ENCODE measurements at places on chromosomes 2 and 18.

GRCh38 chr2:7530001-7530400, 612.8 kb downstream of the RNF144A start:
- DNase-seq: no peak
- H3K4me3 ChIP-seq: no peak overlapping the region
- H3K36me3 ChIP-seq: no peaks in the 10 kb centered on the region
- H3K4me1 ChIP-seq: no peaks in the 10 kb centered on the region

- no peak overlapping the region for H3K4me3 ChIP-seq
- H3K27me3 ChIP-seq: no peaks in the 10 kb centered on the region
- H3K36me3 ChIP-seq: no peaks in the 10 kb centered on the region
- peak overlapping the region; percentile 89 for H3K27ac ChIP-seq
- DNase-seq: no peak
Measured at GRCh38 chr2:207505171-207505570, 24.6 kb upstream of the CREB1 start.

GRCh38 chr2:195694553-195694952, 37.5 kb downstream of the SLC39A10 start:
- H3K27me3 ChIP-seq: no peaks in the 10 kb centered on the region
- H3K36me3 ChIP-seq: 0 out of 2 replicates have a peak, but pooled peaks cover 3% of the 10 kb centered on the region
- DNase-seq: no peak
- H3K4me1 ChIP-seq: no peaks in the 10 kb centered on the region
- H3K4me3 ChIP-seq: no peak overlapping the region

DNA sequence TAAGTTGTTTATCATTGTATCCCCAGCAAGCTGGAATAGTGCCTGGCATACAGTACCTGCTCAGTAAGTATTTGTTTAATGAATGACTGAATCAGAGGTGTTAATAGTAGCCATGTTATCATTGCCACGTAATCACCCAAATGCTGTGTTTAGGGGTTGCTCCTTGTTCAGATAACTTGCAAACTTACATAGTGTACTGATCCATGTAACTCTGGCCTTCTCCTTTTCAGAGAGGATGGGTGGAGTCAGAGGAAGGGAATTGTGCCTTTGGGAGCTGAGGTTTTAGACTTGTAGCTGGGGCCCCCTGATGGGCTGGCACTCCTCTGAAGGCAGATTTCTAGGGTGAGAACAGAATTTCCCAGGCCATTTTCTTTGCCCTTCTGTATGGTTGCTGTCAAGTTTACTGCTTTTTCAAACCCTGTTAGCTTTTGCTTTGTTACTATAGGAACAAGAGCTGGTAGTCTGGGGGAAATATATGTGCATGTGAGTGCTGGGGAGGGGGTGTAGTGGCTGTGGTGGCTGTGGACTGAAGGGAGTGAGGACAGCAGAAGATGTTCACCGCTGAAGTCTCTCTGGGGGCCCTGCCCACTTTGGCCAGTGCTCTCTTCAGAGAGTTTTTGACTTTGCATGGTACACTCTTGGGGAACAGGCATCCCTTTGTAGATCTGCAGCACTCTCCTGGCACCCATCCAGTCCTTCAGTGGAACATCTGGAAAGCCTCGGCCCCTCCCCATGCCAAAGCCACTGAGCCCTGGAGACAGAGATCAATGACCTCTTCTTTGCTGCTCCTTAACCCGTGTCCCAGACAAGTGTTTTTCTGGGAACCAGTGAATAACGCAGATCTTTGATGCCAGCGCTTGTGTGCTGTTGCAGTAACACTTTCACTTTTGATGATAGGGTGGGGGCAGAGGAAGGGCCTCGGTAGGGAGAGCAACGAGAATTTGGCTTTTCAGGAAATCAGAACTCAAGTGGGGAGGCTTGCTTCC, 209.0 kb downstream of the PRKCE start:
- DNase-seq: no peak
- H3K27me3 ChIP-seq: no peaks in the 10 kb centered on the region
- H3K36me3 ChIP-seq: no peaks in the 10 kb centered on the region
- no peak overlapping the region for H3K27ac ChIP-seq
- H3K4me1 ChIP-seq: no peaks in the 10 kb centered on the region

DNA sequence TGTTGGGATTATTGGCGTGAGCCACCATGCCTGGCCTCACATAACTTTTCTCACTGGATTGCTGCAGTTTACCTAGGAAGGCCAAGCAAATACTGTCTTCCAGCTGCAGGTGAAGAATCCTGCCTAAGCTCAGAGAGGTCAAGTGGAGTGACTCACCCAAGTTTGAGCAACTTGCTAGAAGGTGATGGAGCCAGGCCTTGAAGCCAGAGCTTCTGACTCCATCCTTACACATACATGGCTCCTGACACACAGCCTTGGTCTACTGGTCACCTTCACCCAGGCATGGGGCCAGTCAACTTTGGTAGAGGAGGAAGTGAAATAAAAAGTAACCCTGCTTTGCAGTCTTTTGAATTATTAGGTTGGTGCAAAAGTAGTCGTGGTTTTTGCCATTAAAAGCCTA, 93.5 kb downstream of the VWA3B start:
- no peaks in the 10 kb centered on the region for H3K27me3 ChIP-seq
- H3K4me1 ChIP-seq: peaks cover 10% of the 10 kb centered on the region
- no peaks in the 10 kb centered on the region for H3K36me3 ChIP-seq
- no peak for DNase-seq
- H3K27ac ChIP-seq: no peak overlapping the region

DNA sequence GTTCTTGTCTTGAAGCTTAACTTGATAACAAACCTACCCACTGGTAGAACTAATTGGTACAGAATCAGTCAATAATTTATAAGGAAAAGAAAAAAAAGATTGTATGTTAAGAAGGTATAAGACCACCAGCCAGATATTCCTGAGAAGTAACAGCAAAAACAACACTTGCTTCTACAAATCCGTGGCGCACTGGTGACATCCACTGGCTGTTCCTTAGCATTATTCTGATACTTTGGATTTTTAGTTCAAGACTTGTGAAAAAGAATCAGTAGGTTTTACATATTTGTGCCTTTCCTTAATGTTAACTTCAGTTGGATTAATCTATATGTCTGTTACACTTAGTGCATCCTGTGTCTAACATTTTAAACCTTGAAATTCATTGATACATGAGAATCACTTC, 141.8 kb downstream of the GRB14 start:
- no peaks in the 10 kb centered on the region for H3K27me3 ChIP-seq
- no peaks in the 10 kb centered on the region for H3K4me1 ChIP-seq
- no peak for DNase-seq
- H3K27ac ChIP-seq: no peak overlapping the region

- DNase-seq: no peak
- H3K27ac ChIP-seq: peak overlapping the region; percentile 57
- peaks cover 4% of the 10 kb centered on the region for H3K36me3 ChIP-seq
Measured at GRCh38 chr2:63051042-63051794, 588 bp downstream of the OTX1 start.

DNA sequence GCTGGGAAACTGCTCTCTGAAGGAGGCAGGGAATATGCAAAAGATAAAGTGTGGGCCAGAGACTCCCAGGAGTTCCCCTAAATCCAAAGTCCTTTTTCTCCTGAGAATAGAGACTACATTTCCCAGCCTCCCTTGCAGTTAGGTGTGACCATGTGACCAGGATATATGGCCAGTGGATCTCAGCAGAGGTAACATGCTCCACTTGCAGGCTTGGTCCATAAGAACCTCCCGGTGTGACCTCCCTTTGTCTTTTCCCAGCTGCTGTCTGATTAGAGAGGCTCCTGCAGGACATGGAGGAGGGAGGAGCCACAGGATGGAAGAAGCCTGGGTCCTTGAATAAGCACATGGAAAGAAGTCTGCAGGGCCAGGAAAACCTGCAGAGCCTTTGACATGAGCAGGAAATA, 76.2 kb downstream of the TGFA start:
- H3K4me3 ChIP-seq: no peak overlapping the region
- no peak overlapping the region for H3K27ac ChIP-seq
- H3K4me1 ChIP-seq: no peaks in the 10 kb centered on the region
- DNase-seq: no peak
- H3K36me3 ChIP-seq: peaks cover 33% of the 10 kb centered on the region

DNA sequence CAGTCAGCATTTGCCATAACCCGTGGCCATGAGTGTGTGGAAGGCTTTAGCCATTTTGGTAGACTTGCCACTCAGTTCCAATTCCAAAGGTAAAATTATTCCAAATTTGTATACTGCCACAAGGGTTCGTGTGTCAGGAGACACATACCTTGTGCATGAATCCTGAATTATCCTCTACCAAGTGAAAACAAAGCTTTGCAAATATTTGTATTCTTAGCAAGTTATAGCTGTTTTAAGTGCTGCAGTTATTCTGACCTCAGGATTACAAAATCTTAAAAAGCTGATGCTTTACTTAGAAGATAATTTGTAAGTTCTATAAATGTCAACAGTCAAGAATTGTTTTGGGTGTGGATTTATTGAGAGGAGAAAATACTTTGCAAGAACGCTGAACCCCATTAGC, 100.6 kb downstream of the ANTXR1 start:
- no peak overlapping the region for H3K27ac ChIP-seq
- H3K4me1 ChIP-seq: no peaks in the 10 kb centered on the region
- H3K36me3 ChIP-seq: peaks cover 13% of the 10 kb centered on the region
- H3K27me3 ChIP-seq: no peaks in the 10 kb centered on the region
- no peak overlapping the region for H3K4me3 ChIP-seq
- no peak for DNase-seq

- H3K27ac ChIP-seq: no peak overlapping the region
- no peak for DNase-seq
- H3K4me3 ChIP-seq: no peak overlapping the region
Measured at GRCh38 chr2:98569197-98569793, 39.0 kb downstream of the COA5 start.

DNA sequence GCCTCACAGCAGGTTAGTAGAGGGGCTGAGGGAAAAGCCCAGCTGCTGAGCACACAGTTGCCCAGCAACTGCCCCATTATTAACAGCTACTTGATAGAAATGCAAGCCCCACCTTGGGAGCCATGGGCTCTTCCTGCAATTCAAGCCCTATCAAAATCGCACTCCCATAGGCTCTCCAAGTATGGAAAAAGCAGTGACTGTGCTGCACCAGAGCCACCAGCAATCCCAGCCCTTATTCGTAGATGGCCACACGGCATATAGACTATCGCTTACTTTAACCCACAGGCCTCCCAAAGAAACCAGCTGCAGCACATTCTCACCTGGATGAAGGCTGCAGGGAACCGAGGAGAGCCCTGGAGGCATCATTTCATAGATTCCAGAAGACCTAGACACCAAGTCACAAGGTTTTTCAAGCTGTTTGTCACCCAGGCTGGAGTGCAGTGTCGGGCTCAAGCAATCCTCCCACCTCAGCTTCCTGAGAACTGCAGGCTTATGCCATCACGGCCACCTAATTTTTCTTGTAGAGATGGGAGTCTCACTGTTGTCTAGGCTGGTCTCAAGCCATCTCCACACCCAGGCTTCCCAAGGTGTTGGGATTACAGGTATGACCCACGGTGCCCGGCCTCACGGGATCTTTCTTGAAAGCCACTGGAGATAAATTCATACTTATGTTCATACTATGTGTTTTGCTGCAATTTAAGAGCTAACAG, 11.3 kb downstream of the NCL start:
- no peaks in the 10 kb centered on the region for H3K27me3 ChIP-seq
- no peak for DNase-seq
- H3K4me1 ChIP-seq: no peaks in the 10 kb centered on the region
- H3K27ac ChIP-seq: no peak overlapping the region
- no peak overlapping the region for H3K4me3 ChIP-seq
- peaks cover 56% of the 10 kb centered on the region for H3K36me3 ChIP-seq

GRCh38 chr18:41870191-41870590, 84.8 kb upstream of the PIK3C3 start:
- no peak overlapping the region for H3K4me3 ChIP-seq

- no peak overlapping the region for H3K4me3 ChIP-seq
- H3K4me1 ChIP-seq: no peaks in the 10 kb centered on the region
- no peaks in the 10 kb centered on the region for H3K36me3 ChIP-seq
- H3K27me3 ChIP-seq: no peaks in the 10 kb centered on the region
Measured at GRCh38 chr2:196338440-196338839, 167.1 kb upstream of the STK17B start.

DNA sequence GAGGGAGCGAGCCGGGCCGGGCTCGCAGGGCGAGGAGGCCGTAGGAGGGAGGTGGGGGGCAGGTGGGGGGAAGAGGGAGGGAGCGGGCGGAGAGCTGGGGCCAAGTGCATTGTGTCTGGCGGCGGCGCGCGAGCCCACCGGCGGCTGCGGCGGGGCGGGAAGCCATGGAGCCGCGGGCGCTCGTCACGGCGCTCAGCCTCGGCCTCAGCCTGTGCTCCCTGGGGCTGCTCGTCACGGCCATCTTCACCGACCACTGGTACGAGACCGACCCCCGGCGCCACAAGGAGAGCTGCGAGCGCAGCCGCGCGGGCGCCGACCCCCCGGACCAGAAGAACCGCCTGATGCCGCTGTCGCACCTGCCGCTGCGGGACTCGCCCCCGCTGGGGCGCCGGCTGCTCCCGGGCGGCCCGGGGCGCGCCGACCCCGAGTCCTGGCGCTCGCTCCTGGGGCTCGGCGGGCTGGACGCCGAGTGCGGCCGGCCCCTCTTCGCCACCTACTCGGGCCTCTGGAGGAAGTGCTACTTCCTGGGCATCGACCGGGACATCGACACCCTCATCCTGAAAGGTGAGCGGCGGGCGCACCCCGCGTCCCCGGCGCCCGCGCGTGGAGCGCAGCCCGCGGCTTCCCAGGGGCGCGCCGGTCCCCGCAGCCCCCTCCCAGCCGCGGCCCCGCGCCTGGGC, at the start of gene TMEM178A:
Gene TMEM178A (plus strand): TSS at position 107 of the 680 bp plus-strand sequence. CDS start 58 bp downstream, at position 165.
- H3K36me3 ChIP-seq: no peaks in the 10 kb centered on the region
- no peak within 1 kb of the TSS for H3K27ac ChIP-seq
- no peaks in the 10 kb centered on the region for H3K4me1 ChIP-seq
- no peak for DNase-seq
- H3K4me3 ChIP-seq: peak within 1 kb of the TSS; percentile 36

GRCh38 chr2:12432985-12433625, 283.6 kb upstream of the TRIB2 start:
- no peak overlapping the region for H3K4me3 ChIP-seq
- no peaks in the 10 kb centered on the region for H3K27me3 ChIP-seq
- H3K27ac ChIP-seq: no peak overlapping the region
- H3K4me1 ChIP-seq: no peaks in the 10 kb centered on the region
- DNase-seq: no peak
- H3K36me3 ChIP-seq: no peaks in the 10 kb centered on the region

GRCh38 chr2:160063879-160064612, 1.6 kb upstream of the PLA2R1 start:
- no peak overlapping the region for H3K4me3 ChIP-seq
- no peaks in the 10 kb centered on the region for H3K27me3 ChIP-seq
- no peak overlapping the region for H3K27ac ChIP-seq

GRCh38 chr2:150280231-150280630, 207.2 kb downstream of the RND3 start:
- no peaks in the 10 kb centered on the region for H3K4me1 ChIP-seq
- no peak for DNase-seq
- H3K36me3 ChIP-seq: no peaks in the 10 kb centered on the region
- no peaks in the 10 kb centered on the region for H3K27me3 ChIP-seq

DNA sequence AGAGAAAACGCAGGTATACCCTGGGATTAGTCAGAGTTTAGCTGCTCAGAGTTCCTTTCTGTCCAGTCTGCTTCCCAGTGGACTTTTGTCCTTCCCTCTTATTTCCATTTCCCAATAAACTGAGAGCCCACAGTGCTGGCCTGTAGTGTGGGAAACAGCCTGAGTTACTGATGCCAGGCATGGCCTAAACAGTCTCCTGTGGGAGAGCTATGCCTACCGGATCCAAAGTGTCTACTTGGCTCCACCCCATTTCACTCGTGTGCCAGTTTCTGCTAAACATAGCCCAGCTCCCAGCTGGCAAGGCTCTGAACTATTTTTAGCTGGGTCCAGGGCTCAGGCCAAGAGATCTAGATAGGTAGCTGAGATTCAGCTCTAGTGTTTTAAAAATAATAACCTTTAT, 15.6 kb upstream of the PPP1CB start:
- H3K4me3 ChIP-seq: no peak overlapping the region
- no peaks in the 10 kb centered on the region for H3K36me3 ChIP-seq
- no peaks in the 10 kb centered on the region for H3K27me3 ChIP-seq

Measured in RWPE2 (cell line).